ENCODE measurements at places on chromosomes 16 and 17. TPM values are rescaled to one million over a fixed set of nuclear protein-coding genes. Genes with fewer than 3 reads are reported as not detected.

TMEM219 gene
- total RNA-seq = 77.0 TPM

FBXW10 gene
- not detected for total RNA-seq

KRT33A gene
- not detected for total RNA-seq

ZNF624 gene
- total RNA-seq = 8.1 TPM

C1QTNF1 gene
- 39.5 TPM for total RNA-seq

MEOX1 gene
- total RNA-seq = 0.26 TPM

NPLOC4 gene
- 78.3 TPM for total RNA-seq

FBXO31 gene
- total RNA-seq = 25.6 TPM

KRTAP4-1 gene
- total RNA-seq = not detected

ZFPM1 gene
- total RNA-seq = 0.78 TPM

ZFHX3 gene
- 17.0 TPM for total RNA-seq

CALB2 gene
- 0.43 TPM for total RNA-seq

PRSS33 gene
- not detected for total RNA-seq

Measured in articular chondrocyte of knee joint (primary cell).